ENCODE measurements at places on chromosomes 7 and 10. TPM values are rescaled to one million over a fixed set of nuclear protein-coding genes. Genes with fewer than 3 reads are reported as not detected.

DNA sequence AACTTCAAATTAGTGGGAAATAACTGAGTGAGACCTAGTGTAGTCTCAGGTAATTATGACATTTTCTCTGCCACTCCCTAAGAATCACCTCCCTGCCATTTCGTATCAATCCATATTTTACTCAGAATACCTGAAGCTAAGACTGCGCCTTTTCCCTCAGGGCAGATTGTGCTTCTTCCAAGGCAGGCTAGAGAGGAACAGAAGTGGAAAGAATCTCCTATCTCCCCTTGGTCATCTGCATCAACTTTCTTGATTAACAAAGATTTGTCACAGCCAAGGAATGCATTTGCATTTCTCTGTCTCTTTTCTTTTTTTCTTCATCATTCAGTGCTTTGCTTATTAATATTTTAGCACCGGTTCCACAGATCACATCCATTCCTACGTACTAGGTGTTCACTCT, 119.1 kb downstream of the PTPRZ1 start:
- DNase-seq: no peak

- DNase-seq: no peak
Measured at GRCh38 chr10:74824184-74824899, 2.1 kb upstream of the KAT6B start.

DNA sequence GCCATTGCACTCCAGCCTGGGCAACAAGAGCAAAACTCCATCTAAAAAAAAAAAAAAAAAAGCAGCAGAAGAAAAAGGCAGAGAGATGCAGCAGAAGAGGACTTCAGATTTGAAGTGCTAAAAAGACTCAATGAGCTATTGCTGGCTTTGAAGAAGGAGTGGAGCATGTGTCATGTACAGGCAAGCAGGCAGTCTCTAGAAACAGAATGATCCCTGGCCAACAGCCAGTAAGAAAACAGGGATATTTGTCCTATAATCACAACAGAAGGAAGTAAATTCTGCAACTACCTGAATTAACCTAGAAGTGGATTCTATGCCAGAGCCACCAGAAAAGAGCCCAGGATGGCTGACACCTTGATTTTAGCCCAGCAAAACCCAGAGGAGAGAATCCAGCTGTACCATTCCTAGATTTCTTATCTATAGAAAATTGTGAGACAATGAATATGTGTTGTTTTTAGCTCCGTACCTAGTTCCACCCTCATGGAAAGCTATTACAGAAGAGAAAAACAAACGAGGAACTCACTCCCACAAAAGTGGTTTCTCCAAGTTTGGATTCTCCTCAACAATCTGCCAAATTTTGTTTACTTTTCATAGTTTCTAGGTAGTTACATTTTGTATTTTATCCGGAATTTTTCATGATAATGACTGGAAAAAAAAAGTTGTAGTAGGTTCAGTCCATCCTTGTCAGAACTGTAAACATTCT, 198.2 kb upstream of the GNAI1 start:
- DNase-seq: no peak

DNA sequence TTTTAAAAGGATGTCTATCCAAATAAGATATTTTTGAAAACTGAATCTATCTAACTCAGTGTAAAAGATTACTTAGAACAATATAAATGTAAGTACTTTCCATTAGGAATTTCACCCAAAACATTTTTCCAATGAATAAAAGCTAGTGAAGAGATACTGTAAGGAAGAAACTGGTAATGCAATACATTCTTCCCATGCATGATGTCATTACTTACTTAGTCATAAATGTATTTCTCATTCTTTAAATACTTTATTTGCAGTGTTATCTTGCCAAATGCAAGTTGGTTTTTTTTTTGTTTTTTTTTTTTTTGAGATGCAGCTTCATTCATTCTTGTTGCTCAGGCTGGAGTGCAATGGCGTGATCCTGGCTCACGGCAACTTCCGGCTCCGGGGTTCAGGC, 265.6 kb downstream of the PHF14 start:
- DNase-seq: no peak

DNA sequence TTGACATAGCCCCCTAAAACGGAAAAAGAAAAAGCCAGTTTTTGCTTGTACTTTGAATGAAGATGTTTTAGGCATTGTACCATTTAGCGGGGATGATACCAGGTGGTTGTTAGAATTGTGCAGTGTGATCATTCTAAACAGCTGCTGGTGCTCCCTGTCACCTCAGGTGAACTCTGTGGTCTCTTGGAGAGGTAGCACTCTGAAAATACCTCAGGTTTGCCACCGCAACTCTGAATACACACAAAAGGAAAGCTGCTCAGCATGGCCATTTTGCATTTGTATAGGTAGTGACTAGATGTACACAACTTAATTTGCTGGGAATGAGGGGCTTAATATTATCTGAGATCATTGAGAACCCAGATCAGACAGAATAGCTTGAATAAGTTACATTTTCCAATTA, 52.6 kb downstream of the PLEKHA8 start:
- no peak for DNase-seq

The DENND2A gene
- 8.7 TPM for polyA plus RNA-seq

GRCh38 chr7:71312755-71313490, 181.0 kb downstream of the GALNT17 start:
- DNase-seq: no peak

GRCh38 chr10:48446785-48447184, 140.3 kb downstream of the MAPK8 start:
- no peak for DNase-seq

The PROSER2 gene
- polyA plus RNA-seq: 0.72 TPM

The CLCN1 gene
- not detected for polyA plus RNA-seq

GRCh38 chr10:92829786-92830377, 18.4 kb upstream of the EXOC6 start:
- DNase-seq: no peak

GRCh38 chr10:88618496-88618895, 31.9 kb downstream of the LIPJ start:
- no peak for DNase-seq

GRCh38 chr7:137829337-137829992, 17.3 kb downstream of the DGKI start:
- DNase-seq: no peak

The HMX2 gene
- not detected for polyA plus RNA-seq

The BLNK gene
- 0.59 TPM for polyA plus RNA-seq

The PDK4 gene
- polyA plus RNA-seq: 133 TPM

The CCDC7 gene
- polyA plus RNA-seq: 0.91 TPM

DNA sequence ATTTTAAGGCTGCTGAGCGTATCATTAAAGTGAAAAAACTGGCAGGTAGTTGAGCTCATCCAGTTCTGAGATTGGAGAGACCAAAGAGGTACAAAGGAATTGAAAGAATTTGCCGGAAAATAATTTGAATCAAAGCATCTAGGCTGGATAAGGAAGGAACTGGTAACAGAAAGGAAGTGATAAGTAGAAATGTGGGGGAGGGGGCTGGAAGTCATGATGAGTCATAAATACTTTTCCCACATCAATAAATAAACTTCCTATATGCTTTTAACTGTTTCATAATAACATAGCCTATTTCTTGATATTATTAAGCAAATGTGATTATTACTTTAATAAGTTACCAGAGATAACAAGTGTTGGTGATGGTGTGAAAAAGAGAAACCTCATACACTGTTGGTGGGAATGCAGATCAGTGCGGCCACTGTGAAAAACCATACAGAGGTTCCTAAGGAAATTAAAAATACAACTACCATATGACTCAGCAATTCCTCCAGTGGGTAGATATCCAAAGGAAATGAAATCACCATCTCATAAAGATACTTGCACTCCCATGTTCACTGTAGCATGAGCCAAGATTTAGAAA, 27.0 kb downstream of the ZNF438 start:
- DNase-seq: no peak

DNA sequence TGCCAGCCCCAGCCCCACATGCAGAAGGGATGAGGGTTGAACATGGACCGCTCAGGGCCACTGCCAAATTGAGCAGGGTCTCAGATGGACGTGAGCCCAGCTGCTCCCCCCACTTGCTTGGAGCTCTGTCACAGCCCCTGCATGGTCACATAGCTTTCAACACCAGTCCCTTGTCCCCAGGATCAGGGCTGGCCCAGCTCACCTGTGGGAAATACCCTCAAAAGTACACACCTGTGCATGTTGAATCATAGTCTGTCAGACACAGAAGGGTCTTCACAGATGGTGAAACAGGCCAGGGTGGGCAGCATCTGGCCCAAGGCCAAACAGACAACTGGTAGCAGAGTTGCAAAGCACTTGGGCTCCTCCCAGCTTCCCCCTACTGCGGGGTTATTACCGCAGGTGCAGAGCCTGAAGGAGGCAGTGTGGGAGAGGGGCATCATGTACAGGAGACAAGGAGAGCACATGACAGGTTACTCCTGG, 77.6 kb upstream of the UNC5B start:
- DNase-seq: no peak

- DNase-seq: peak; percentile 98
Measured at GRCh38 chr10:80078448-80079311, at the start of gene TMEM254. TMEM254 (plus strand) TSS chr10:80078665; CDS start chr10:80078700, 35 bp downstream.

The LIPJ gene
- 0.02 TPM for polyA plus RNA-seq

The ZNF394 gene
- polyA plus RNA-seq: 16.7 TPM

- DNase-seq: no peak
Measured at GRCh38 chr10:131871673-131872005, 29.2 kb upstream of the PPP2R2D start.

DNA sequence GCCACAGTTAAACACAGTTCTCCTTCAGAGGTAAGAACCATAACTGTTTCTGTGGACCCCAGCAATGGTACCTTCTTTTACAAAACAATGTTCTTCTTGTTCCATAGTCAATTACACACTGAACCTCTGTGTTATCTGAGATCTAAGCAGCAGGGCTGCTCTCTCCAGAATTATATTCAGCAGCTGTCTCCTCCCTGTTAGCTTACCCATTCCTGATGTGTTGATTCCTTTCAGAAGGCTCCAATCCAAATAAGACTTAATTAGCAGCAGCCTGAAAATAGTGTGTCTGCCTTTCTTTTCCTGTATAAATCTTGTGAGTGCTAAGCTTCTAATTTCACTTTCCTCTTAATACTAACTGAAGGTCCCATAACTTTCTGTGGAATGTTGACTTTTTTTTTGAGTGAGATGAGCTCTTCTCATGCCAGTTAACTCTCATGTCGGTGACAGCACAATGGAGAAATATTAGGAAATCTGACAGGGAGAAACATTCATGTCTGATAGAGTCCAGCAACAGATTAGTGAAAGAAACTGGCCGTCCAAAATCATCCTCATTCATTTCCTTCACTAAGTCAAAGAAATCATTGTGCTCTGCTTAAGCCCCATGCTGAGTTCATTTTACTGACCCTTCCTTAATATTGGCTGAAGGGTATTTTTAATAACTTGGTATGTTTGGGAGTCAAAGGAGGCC, 226.5 kb downstream of the PRKG1 start:
- no peak for DNase-seq

The CREM gene
- 41.0 TPM for polyA plus RNA-seq

GRCh38 chr10:30583778-30584415, 45.7 kb downstream of the LYZL2 start:
- DNase-seq: peak; percentile 73

The FEZF1 gene
- polyA plus RNA-seq: not detected

GRCh38 chr7:55157764-55158105, 138.9 kb downstream of the EGFR start:
- no peak for DNase-seq

The PRSS2 gene
- polyA plus RNA-seq: 0.16 TPM

The INHBA gene
- 3.3 TPM for polyA plus RNA-seq

DNA sequence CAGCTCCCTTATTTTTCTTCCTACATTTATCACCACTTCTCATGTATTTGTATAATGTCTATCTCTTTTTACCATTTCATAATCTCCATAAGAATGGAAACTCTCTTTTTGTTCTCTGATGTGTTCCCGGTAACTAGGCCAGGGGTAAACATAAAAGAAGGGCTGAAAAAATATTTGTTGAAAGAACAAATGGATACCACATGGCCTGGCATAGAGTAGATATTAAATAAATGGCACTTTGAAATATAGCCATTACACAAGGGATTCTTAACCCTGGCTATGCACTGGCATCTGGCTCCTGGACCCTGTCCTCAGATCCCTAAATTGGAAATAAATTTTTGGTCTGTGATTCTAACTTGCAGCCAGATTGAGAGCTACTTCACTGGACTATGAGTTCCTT, 30.4 kb downstream of the ELAPOR2 start:
- DNase-seq: no peak

The FMC1 gene
- polyA plus RNA-seq: 67.4 TPM

DNA sequence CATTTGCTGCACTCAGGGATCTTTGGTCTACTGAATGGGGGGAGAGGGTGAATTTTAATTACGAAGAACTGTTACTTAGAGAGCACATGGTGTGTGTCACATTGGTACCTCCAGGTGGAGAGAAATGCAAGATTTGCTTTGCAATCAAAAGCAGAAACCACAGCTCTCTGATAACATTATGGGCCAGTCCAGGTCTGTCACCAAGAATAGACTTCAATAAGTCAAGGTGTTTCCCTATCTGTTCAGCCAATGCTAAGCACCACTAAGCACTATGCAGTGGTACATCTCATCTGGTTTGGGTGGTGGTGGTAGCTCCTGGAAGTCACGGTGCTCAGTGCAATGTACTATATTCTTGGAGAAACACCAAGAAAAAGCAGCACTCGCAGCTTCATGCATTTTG, 119.6 kb upstream of the AFAP1L2 start:
- DNase-seq: no peak

GRCh38 chr7:82382276-82382675, 61.3 kb downstream of the CACNA2D1 start:
- no peak for DNase-seq

The TMEM270 gene
- polyA plus RNA-seq: not detected
